Thymus (tissue), 14 donors: ENCODE measurements at places on chromosomes 6 and 20. TPM values are rescaled to one million over a fixed set of nuclear protein-coding genes. Genes with fewer than 3 reads are reported as not detected.

Gene RAB44
- 0.28 TPM for total RNA-seq

DNA sequence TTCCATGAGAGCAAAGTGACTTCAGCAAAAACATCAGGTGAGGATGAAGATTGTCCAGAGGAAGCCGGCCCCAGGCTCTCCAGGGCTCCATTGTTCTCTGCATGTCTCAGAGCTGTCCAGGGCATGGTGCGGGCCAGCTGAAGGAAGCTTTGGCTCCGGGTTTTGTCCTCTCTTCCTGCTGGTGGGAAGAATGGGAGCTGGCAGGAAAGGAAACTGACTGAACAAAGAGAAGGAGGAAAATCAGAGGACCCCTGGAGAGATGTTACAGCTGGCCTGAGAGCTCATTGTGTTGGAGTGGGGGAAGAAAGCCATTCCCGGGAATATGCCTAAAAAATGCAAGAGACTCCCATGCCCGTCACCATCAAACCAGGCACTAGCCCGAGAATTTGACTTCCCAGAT lies 27.1 kb downstream of the PRND start:
- no peak for DNase-seq

DNA sequence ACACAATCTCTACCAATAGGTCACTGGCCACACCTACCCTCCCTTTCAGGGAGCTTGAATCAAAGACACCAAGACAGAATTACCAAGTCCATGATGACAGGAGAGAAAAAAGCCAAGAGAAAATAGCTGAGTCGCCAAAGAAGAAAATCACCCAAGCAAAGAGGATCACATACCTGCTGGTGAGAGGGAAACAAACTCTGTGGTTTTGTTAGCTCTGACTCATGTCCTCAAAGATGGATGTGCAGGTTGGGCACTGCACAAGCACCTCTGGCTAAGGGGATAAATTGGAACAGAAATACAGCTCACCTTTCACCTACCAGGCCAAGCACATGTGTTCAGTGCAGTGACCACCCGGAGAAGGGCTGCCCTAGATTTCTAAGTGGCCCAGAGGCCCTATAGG lies 114.8 kb downstream of the TFAP2A start:
- no peak for DNase-seq

DNA sequence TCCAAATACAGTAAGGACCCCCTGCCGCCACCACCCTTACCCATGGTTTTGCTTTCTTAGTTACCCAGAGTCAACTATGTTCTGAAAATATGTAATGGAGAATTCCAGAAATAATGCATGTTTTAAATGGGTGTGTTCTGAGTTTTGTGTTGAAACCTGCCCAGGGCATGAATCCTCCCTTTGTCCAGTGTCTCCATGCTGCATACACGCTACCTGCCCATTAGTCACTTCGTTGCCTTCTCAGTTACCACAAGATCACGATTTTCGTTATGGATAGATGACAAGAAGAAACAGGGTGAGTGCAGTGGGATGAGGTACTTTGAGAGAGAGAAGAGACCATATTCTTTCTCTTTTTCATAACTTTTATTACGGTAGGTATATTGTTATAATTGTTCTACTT lies 10.6 kb downstream of the FARS2 start:
- no peak for DNase-seq

DNA sequence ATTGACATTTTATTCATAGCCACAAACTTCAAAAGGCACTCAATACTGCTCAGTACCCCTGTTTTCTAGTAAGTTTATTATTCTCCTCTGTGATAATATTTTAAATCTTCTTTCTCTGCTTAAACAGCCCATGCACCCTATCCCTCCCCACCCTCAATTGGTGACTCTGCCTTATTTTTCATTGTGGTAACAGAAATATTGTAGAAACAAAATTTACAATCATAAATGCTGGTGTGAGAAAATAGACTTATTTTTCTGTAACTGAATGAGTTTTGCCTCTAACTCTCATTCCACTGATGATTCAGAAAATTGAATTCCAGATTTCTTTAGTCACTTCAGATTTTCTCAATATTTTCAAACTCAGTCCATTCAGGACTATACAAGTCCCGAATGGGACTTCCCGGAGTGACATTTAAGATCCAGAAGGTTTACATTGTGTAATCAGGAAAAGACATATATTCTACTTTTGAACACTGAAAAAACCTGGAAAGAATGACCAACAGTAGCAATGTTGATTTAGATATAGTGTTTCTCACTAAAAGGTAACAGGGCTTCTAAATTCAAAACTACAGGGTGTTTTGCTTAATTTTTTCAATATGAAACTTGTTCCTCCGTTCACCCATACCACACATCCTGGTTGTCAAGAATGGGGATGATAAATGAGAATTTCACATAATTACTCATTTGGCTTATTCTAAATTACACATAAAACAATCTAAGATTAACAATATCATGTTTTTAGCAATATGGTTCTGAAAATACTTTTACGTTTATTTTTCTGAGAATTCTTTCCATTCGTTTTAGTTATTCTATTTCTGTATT lies 34.8 kb upstream of the UST start:
- no peak for DNase-seq

- no peak for DNase-seq
Observed at GRCh38 chr6:84332139-84333034, 104.9 kb upstream of the CEP162 start.

DNA sequence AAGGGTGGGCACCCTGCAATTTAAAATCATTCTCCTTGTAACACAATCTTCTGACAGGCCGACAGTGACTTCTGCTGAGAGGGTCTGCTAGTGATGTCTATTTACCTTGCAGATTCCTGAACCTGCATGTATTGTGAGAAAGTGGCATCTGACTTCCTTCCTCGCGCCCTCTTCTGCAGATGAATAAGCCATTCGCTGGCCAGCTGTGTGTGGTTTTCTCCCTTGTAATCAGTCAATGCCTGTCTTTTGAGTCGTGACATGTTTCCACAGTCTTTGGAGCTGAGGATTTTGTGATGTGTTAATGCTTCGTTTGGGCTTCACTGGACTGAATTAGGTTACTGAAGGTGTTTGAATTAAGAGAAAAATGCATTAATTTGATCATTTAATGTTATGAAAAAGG lies 125.3 kb downstream of the GRM1 start:
- no peak for DNase-seq

- no peak for DNase-seq
Observed at GRCh38 chr6:39178804-39179203, 50.5 kb downstream of the KCNK5 start.

DNA sequence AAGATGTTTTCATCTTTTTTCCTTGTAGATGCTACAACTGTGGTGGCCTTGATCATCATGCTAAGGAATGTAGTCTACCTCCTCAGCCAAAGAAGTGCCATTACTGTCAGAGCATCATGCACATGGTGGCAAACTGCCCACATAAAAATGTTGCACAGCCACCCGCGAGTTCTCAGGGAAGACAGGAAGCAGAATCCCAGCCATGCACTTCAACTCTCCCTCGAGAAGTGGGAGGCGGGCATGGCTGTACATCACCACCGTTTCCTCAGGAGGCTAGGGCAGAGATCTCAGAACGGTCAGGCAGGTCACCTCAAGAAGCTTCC lies 101.5 kb downstream of the POPDC3 start:
- no peak for DNase-seq

DNA sequence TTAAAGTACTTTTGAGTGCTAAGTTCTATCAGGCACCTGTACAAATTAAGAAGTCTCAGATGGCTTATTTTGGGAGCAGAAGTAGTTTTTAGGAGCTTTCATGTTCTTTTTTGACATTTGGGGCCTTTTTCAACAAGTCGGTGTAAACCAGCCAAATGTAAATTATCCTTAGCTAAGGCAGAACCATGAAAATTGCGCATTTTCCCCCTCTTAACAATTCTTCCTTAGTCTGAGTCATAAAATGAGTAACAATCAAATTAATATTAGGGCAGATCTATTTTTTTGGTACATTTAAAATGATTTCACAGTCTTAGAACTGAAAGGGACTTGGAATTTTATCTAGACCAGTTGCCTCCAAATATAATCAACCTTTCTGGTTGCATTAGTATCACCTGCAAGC lies 87.2 kb downstream of the ANKS1A start:
- no peak for DNase-seq
